ENCODE measurements at places on chromosomes 2 and 18.
A peak's percentile ranks its signal among the peaks of the same experiment; 100 is the strongest.

GRCh38 chr2:154198866-154199265, 327.1 kb downstream of the GALNT13 start:
- no peak for DNase-seq

GRCh38 chr2:197209246-197209645, 101.3 kb downstream of the ANKRD44 start:
- no peak for DNase-seq

GRCh38 chr18:53025247-53025646, 685.2 kb downstream of the DCC start:
- no peak for DNase-seq

DNA sequence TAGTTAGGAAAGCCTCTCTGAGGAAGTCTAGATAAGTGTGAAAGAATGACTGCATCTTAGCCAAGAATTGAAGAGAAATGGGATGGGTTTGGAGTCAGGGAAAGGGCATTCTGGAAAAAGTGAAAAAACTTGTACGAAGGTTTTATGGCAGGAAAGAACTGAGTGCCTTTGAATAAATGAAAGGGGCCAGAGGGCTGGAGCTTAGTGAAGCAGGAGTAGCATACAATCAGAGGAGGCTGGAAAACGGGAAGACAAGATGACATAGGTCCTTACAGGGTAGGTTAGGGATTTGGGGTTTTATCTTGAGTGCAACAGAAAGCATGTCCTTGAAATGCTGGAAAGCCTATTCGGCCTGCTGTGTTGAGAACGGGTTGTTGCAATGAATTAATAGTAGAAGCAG, 152.6 kb upstream of the RND3 start:
- no peak for DNase-seq

- DNase-seq = peak; percentile 59
Measured at GRCh38 chr18:59610546-59611140, 86.6 kb downstream of the CCBE1 start.

DNA sequence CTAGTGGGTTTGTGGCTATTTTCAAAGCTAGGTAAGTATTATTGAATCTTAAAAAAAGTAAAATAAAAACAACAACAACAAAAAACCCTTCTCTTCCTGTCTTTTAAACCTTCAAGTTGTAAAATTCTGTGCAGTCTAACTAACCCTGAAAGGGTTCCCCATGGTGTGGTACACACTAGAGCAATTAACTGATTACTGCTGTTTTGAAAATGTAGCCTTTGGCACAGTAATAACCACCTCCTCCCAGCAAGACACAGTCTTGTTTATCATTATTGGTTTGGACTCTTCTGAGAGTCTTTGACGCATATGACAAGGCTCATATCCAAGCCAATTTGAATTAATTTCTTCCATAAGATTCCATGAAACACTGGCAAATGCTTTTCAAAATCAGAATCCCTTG, 2184.6 kb upstream of the PIK3C3 start:
- no peak for DNase-seq

GRCh38 chr2:174486563-174487107, at the start of gene GPR155:
GPR155 (minus strand) TSS chr2:174487029; CDS start chr2:174481956, 5,073 bp downstream.
- peak; percentile 82 for DNase-seq

- no peak for DNase-seq
Measured at GRCh38 chr18:63138436-63139340, 180.9 kb downstream of the BCL2 start.

- no peak for DNase-seq
Measured at GRCh38 chr2:223102040-223102400, 50.0 kb downstream of the KCNE4 start.

GRCh38 chr2:46519265-46519664, 39.9 kb downstream of the TMEM247 start:
- no peak for DNase-seq

GRCh38 chr18:75140296-75140695, 68.6 kb downstream of the PTGR3 start:
- DNase-seq = no peak

GRCh38 chr2:74414441-74414840, 7.0 kb downstream of the C2orf81 start:
- no peak for DNase-seq

- DNase-seq = no peak
Measured at GRCh38 chr2:122023059-122023864, 267.8 kb downstream of the TSN start.

DNA sequence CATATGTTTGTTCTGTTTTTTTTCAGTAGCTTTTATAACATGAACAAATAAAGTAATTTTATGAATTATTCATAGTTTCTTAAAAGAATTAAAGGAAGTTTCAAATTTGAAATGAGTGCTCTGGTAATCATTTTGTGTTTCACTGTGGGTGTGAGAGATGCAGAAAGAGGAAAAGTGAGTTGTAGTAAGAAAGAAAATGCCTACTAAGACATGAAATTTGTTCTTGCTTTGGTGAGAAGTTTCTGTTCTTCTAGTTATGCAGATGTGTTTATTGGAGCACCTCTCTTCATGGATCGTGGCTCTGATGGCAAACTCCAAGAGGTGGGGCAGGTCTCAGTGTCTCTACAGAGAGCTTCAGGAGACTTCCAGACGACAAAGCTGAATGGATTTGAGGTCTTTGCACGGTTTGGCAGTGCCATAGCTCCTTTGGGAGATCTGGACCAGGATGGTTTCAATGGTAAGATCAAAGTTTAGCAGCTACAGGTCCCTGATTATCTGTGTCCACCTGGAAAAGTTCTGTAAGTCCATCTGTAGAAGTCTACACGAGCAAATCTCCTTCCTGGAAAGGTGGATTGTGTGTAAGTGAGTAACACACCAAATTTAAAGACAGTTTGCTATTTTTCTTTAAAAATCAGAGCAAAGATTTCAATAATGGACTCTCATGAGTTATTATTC, 51.4 kb downstream of the ITGAV start:
- DNase-seq = no peak

- no peak for DNase-seq
Measured at GRCh38 chr2:42658306-42658705, 89.9 kb downstream of the MTA3 start.

DNA sequence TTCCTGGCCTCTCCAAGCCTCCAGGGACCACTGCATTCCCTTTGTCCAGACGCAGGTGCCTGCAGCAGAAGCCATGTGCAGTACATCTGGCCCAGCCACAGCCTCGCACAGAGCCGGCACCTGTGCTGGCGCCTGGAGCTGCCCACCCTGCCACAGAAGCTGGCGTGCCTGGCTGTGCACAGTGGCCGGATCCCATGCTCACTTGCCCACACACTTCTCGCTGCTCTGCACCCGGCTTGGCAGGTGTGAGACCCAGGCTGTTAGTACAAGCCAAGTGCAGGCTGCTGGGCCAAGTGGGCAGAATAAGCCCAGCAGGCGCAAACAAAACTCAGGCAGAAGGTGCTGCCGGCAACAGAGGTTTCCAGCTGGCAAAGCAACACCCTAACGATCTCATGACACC, 124.5 kb upstream of the CCDC150 start:
- no peak for DNase-seq

GRCh38 chr2:234691214-234691575, 194.3 kb upstream of the ARL4C start:
- no peak for DNase-seq

GRCh38 chr2:98772536-98772935, 41.6 kb upstream of the MGAT4A start:
- no peak for DNase-seq

GRCh38 chr2:119202610-119203310, 20.9 kb upstream of the STEAP3 start:
- DNase-seq = no peak

DNA sequence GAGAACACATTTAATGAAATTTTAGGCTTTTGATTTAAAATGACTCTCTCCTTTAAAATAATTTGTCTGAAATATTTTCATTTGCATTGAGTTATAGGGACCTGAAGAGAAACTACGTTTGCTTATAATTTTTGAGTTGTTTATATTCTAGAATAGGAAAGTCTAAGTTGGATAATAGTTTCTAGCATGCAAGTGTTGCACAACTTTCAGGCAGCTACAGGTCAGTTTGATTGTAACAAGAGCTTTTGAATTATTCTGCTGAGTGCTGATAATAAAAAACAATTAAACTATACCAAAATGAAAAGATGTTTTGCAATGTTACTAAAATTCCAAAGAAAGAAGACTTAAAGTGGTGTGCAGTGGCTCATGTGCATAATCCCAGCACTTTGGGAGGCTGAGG, 71.0 kb downstream of the PDE1A start:
- DNase-seq = no peak

GRCh38 chr2:17228461-17228860, 289.8 kb downstream of the RAD51AP2 start:
- DNase-seq = no peak

DNA sequence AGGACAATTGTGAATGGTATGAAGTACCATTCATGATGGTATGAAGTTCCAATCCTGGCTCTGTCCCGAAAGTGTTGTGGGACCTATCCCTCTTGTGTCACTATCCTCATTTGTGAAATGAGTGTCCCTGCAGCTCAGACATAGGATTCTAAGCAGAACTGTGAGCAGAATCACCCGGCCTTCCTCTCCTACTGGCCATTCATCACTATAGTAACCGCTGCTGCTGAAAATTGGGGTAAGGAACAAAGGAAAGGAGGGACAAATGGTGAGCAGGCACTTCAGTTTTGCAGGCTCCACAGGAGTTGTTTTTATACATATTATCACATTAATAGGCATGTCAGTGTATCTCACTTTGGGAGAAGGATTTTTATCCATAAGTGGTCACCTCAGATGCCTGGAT, 27.4 kb downstream of the SMYD1 start:
- no peak for DNase-seq

DNA sequence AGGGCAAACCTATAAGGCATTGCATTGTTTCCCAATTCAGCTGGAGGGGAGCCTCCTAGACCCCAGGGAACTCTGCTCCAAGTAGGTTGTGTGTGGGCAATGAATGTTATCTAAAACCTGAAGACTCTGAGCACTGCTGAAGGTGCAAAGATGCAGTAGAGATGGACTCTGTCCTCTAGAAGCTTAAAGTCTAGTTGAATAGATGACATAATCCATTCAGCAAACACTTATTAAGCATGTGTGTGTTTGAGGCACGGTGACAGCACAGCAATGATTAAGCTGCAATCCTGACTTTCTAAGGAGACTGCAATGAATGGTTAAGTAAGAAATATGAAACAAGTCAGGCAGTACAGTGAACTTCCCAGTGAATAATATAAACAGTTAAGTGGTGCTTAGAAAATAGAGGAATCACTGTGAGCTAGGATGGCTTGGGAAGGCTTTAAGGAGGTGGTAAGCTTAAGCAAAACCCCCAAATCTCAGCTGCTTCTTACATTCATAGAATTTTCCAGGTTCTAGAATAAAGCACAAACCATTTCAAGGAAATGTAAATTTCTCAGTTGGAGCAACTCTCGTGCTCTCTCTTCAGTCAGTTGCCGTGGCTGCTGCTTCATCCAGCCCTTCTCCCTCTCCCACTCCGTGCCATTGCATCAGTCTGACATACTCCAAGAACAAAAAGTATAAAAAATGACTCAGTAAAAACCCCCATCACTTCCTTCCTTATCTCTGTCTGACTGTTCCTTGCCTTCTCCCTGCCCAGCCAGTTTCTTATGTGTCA, 19.1 kb downstream of the MXD1 start:
- DNase-seq = no peak

DNA sequence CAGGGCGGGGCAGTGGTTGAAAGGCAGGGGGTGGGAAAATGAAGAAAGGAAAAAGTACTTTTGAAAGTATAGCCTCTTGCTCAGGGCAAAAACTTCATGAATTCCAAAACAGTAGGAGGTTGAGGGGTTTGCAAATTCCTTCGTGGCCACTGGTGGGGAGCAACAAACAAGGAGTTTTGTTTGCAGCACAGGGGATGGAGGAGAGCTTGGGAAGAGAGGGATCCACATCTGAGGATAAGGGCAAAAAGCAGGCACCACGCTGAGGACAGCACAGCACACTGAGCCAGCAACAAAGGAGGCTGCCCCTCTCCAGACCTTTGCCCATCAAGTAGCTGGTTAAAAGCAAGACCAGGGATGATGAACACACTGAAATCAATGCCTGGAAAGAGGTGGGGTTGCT, 148.9 kb downstream of the TCF4 start:
- DNase-seq = no peak

- DNase-seq = peak; percentile 70
Measured at GRCh38 chr2:60554074-60554645, 706 bp upstream of the BCL11A start.

DNA sequence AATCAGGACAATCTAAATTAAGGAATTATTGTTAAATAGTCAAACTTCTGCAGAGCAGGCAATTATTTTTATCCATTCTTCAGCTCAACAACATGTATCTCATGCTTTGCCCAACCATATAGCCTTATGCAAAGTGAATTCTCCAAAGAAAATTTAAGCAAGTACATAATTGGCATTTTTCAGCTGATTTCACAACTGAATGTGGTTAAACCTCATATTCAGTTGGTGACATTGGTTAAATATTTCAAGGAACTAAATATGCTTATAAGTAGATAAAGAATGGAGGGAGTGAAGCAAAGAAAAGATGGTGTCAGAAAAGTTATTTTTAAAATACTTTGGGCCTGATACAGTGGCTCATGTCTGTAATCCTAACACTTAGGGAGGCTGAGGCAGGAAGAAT, 816.2 kb downstream of the NRXN1 start:
- DNase-seq = no peak

GRCh38 chr2:78535395-78535794, 490.1 kb upstream of the REG3G start:
- no peak for DNase-seq

- no peak for DNase-seq
Measured at GRCh38 chr2:187429989-187430388, 18.1 kb downstream of the CALCRL start.

GRCh38 chr2:151280271-151280670, 9.2 kb downstream of the NMI start:
- DNase-seq = no peak

DNA sequence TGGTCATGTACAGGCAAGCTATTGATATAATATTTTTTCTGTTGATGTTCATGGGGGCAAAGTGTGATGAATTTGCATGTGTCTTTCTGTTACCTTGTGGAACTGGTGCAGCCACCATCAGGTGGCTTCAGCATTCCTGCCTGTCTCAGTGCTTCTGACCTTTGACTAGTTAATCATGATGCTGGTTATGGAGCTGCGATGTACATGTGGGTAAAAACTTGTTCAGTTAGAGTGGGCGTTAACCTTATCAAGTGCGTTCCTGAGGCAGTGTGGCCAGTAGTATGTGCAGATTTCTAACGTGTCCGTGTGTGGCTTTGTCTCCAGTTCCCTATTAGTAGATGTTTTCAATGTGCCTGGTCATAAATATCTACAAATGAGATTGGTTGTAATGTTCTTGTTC, 127.4 kb upstream of the ZSWIM2 start:
- no peak for DNase-seq

- DNase-seq = peak; percentile 42
Measured at GRCh38 chr2:3633089-3633981, 24.7 kb upstream of the ALLC start.

DNA sequence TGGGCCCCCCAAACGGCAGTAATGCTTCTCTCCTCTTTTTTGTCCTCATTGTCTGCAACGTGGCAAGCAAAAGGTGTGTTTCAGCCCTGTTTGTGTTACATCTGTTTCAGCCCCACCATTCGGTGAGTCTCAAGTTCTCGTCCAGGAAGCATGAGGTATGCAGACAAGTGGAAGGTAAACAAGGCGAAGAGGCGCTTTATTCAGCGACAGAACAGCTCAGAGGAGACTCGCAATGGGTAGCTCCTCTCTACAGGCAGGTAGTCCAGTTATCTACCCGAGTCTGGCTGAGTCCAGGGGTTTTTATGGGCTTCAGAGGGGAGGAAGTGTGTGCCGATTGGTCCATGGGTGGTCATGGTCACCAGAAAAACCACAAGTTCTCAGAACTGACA, 733.4 kb upstream of the CDH7 start:
- DNase-seq = no peak

- DNase-seq = no peak
Measured at GRCh38 chr2:202102425-202103000, 29.5 kb downstream of the KIAA2012 start.
